Esophagus squamous epithelium (tissue), 5 donors: ENCODE measurements at places on chromosomes 13 and 19.

DNA sequence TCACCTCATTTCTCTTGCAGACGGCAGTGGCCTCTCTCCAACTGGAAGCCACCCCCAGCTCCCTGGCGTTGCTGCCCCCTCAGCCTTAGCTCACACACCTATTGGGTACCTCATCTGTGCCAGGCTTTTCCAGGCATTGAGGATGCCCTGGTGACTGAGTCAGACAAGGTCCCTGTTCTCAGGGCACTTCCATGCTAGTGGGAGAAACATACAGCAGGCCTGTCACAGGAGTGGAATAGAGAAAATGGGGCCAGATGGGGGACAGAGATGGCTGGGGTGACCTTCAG lies 33.9 kb downstream of the CAPN12 start:
- no peak for DNase-seq

GRCh38 chr19:33465834-33466233 lies 55.8 kb downstream of the PEPD start:
- DNase-seq, result no peak

DNA sequence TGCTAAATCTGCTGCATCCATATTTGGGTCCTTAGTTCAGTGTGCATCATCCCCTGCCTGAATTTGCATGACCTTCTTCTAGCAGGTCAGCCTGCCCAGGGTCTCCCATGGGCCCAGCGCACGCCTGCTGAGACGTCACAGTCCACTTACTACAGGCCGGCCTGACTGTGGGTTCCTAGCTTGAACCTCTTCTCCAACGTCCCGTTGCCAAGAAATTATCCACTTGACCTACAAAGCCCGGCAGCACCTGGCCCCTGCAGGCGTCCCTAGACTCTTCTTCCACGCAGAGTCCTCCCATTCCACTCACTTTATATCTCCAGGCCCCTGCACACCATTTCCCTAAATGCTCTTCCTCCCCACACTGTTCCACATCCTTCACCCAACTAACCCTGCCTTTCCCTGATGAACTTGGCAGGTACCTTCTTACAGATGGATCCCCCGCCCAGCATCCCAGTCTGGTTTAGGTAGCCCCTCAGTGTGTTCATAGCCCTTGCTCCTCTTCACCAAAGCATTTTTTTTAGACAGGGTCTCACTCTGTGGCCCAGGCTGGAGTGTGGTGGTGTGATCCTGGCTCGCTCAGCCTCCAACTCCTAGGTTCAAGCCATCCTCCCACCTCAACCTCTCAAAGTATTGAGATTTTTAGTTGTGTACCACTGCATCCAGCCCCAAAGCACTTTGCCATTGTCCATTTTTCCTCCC lies 155.0 kb upstream of the SOX1 start:
- DNase-seq, result no peak

GRCh38 chr13:38412266-38412665 lies 62.6 kb downstream of the UFM1 start:
- no peak for DNase-seq

GRCh38 chr13:113849981-113850721 lies 13.7 kb downstream of the GAS6 start:
- no peak for DNase-seq
